ENCODE measurements at places on chromosomes 5 and 9. TPM values are rescaled to one million over a fixed set of nuclear protein-coding genes. Genes with fewer than 3 reads are reported as not detected.

- peak; percentile 90 for DNase-seq
Measured at GRCh38 chr5:88785746-88786565, 97.0 kb downstream of the MEF2C start.

DNA sequence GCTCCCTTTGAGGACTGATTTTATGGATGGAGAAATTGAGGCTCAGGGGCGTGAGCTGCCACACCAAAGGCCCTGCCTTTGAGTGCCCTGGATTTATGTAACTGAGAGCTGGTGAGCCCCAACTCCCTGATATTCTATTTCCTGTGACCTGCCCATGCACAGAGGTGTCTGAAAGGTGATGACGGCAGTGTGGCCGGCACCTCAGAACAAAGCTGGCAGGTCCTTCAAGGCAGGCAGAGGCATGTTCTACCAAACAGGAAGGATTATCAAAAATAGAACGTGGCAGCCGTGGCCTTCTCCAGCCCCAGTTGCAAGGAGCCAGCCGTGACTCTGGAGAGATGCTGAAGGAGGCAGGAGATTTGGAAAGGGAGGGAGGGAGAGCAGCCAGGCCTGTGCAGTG lies 36.2 kb downstream of the INSYN2B start:
- DNase-seq, result no peak

DNA sequence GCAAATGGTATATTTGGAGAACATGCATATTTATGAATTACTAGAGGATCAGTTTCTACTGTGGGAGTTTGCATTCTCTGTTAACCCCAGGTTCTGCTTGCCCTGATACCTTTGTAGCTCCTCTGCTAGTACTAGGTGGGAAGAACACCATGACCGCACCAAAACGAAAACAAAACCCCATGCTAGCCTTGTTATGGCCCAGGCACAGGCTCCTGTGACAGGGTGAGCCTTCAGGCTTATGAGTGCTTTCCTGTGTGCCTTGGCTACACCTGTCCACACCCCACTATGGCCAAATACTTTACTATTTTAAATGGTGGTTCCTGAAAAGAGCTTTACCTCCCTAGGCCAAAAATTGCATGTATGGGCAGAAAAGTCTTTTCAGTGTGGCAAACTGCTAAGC lies 94.8 kb downstream of the PPIC start:
- no peak for DNase-seq

DNA sequence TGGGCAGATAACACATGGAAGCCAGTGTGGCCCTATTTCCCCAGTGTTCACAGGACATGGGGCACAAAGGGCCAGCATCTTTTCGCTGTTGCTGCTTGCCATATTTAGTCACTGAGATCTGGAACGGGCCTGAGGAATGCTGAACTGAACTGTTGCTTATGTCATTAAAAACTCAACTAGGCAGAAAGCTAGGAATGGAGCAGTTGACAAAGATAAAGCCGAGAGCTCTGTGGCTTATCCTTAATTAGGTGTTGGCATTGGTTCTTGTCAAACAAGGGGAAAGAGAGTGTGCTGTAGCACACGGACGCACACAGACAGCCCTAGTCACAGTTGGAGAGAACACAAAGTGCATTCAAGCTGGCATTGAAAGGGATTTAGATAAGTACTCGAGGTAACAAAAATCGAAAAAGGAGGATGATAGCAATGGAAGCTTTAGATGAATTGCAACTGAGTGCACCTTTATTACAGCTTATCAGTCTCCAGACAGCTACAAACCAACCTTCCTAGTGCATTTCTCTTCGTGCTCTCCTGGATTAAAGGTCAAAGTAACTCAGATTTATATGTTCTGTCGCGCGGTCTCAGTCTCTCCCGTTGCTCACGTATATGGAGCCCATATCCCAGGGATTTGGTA lies 450.2 kb upstream of the ZNF608 start:
- DNase-seq, result no peak

Gene SV2C
- total RNA-seq, result 0.03 TPM

Gene SLC25A25
- 30.5 TPM for total RNA-seq

Measured in Daoy (cell line).